Stimulated activated CD4-positive, alpha-beta T cell treated with anti-CD3 and anti-CD28 coated beads, Interleukin-2, amount 100 ng/mL, for 4 hours (primary cell): ENCODE measurements at places on chromosomes 11 and 22.

DNA sequence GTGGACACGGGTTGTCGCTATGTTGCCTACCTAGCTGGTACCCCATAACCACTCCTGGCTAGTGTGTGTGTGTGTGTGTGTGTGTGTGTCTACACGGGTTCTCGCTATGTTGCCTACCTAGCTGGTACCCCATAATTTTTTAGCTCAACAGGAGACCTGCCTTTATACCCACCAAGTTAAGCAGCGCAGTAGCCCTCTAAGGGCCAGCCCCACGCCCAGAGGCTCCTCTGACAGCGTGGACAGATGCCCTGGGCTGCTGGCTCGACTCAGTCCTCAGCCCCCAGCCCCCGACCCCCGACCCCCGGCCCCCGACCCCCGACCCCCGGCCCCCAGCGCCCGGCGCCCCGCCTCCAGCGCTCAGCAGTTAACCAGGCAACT is 351 bp upstream of the AKIP1 start:
- DNase-seq: no peak

DNA sequence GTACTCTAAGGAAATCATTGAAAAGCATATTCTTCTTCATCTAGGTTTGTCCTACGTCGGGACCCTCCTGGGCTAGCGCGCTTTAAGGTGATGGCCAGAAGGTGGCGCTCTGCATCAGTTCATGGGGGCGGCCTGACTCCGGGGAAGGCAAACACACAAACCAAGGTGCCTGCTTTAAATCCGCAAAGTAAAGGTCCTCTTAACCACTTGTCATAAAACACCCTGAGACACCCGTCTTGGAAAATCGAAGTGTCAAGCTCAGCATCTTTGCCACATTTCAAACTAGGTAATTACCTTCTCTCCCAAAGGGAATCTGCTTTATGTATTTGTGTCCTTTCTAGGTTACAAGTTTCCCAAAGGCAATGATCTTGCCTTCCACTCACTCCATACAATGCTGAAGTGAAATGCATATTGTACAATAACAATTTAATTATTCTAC is 33.9 kb downstream of the LMO2 start:
- DNase-seq: peak; percentile 66

GRCh38 chr11:9605742-9606141 is 32.3 kb downstream of the WEE1 start:
- DNase-seq: no peak

DNA sequence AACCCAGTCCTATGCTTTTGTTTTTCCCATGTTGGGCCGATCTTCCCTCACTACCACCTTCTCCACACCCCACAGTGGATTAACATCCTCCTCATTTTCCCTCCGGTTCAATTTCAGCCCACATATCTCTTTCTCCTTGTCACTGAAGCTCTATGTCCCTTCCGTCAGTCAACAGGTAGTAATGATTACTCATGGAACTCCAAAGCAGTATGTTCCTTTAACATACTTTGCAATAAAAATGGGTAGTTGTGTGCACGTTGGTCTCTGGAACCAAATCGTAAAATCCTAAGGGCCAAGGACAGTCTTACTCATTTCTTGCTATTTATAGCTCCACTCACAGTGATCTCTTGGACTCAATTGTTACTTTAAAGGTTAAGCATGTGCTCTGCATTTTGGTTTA is 20.2 kb downstream of the AMOTL1 start:
- no peak for DNase-seq

- DNase-seq: no peak
These were observed 133.9 kb downstream of the FANCF start for GRCh38 chr11:22491555-22492225.

- no peak for DNase-seq
These were observed 18.7 kb downstream of the PAX6 start for GRCh38 chr11:31792456-31792855.

DNA sequence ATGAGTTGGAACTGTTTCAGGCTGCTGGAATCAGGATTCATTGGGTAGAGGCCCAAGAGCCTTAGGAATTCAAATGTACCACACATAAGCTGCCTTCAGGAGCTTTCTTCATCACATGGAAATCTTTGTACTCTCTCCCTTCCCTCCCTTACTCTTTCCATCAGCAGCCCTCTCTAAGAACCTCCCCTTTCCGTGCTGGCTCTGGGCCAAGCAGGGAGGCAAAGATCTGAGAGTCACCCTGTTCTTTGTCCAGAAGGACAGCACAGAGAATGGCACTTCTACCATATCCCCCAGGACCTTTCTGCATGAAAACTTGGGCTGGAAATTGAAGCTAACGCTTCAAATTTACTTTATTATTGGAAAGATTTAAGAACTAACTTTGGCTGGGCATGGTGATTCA is 20.7 kb upstream of the TPBGL start:
- no peak for DNase-seq

GRCh38 chr11:66294626-66295620 is 3.2 kb downstream of the TMEM151A start:
- no peak for DNase-seq

- DNase-seq: no peak
These were observed 27.6 kb upstream of the TTC12 start for GRCh38 chr11:113286509-113287497.

DNA sequence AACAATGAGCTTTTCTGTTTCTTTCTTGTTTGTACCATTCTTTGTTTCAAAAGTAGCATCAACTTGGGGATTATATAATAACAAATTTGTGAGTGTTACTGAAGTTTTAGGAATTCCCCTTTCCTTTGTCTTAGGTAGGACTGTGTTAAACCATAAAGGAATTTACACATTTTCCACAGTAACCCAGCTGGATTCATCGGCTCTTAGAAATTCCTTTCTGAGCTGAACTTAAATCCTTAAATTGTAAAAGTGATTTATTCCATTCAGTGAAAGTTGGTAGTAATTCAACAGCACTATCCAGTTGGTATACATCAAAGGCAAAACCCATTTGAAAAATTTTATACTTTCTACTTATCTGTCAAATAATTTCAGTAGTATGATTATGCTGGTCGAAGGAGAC is 11.8 kb downstream of the EMSY start:
- DNase-seq: no peak

GRCh38 chr11:126354631-126355323 is 709 bp upstream of the ST3GAL4 start:
- DNase-seq: no peak

- no peak for DNase-seq
These were observed at the start of gene TUB for GRCh38 chr11:8080674-8081590. TSS of gene TUB (plus strand) at chr11:8081211. CDS start at chr11:8081511, 300 bp downstream.

DNA sequence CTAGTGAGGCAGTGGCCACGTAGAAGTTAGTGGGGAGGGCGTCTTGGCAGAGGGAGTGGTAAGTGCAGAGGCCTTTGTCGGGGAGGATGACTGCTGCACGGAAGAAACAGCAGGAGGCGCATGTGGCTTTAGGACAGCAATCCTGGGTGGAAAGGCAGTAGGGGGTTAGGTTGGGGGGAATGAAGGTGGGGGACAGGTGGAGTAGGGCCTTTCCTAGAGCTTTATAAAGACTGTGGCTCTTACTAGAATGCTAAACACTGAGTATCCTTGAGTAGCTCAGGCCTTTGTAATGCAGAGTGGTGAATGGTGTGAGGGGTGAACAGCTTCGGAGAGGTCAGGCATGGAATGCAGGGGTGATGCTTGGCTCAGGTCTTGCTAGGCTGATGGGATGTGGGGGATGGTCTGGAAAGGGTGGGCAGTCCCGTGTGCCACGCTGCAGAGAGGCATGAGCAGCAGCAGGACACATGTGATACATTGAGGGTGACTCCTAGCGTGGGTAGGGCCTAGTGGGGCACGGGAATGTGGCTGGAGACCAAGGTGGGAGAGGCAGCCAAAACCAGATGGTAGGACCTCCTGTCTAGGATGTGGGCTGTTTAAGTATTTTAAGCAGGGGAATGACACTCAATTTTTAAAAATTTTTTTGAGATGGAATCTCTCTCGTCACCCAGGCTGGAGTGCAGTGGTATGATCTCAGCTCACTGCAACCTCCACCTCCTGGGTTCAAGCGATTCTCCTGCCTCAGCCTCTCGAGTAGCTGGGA is 19.2 kb downstream of the AP2A2 start:
- DNase-seq: no peak

GRCh38 chr11:44780940-44781631 is 54.3 kb downstream of the TSPAN18 start:
- no peak for DNase-seq

GRCh38 chr22:20011123-20011992 is 5.3 kb downstream of the ARVCF start:
- no peak for DNase-seq

- no peak for DNase-seq
These were observed 15.1 kb downstream of the DGKZ start for GRCh38 chr11:46362156-46363030.

DNA sequence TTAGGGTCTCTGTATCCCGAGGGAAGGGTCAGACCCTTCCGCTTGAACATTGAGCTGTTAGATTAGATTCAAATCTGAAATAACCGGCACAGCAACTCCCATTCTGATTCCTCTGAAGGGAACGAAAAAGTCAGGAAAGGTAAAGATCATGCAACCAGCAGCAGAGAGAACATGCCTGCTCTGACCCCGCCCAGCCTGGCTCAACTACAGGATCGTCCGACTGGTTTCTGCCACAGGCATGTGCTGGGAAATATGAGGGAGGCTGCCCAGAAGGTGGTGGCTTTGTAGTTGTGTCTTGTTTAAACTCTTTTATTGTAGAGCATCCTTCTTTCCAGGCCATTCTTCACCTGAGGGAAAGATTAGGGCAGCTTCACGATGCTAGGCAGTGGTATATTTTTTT is 5.0 kb upstream of the MTNR1B start:
- no peak for DNase-seq

GRCh38 chr22:24727218-24727851 is 47.2 kb downstream of the PIWIL3 start:
- DNase-seq: no peak
